ENCODE measurements at places on chromosomes 6 and 20.

GRCh38 chr6:107574856-107575255, 84.9 kb downstream of the SOBP start:
- DNase-seq, result no peak

- DNase-seq, result no peak
Measured at GRCh38 chr6:124197148-124197547, 393.5 kb downstream of the NKAIN2 start.

DNA sequence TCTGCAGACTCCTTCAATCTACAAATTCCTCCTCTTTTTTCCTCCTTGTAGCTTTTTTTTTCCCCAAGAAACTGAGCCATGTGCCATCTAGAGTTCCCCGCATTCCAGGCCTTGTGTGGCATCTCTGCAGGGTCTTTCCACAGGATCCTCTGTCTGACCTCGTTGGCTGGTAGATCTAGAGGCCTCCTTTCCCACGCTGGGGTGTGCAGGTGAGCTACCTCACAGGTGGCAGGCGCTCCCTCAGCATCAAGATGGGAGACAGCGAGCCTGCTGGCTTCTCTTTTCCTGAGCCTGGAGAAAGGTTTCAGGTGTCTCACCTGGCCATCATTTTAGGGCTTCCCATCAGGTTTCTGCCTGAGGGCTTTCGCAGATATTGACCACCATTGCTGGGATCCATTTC, 9.6 kb upstream of the NELFCD start:
- no peak for DNase-seq

DNA sequence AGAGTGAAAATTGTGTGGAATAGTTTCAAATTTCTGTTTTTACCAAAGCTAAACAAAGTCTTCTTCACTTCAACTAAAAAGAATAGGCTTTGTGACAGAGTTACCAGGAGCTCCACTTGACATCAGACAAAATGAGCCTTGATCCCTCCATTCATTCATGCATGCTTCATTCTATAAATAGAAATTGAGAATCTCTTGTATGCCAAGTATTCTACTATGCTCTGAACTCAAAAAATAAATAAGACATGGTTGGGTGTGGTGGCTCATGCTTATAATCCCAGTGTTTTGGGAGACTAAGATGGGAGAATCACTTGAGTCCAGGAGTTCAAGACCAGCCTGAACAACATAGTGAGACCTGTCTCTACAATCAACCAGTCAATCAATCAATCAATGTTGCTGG, 236.6 kb upstream of the FAM83B start:
- DNase-seq, result no peak

DNA sequence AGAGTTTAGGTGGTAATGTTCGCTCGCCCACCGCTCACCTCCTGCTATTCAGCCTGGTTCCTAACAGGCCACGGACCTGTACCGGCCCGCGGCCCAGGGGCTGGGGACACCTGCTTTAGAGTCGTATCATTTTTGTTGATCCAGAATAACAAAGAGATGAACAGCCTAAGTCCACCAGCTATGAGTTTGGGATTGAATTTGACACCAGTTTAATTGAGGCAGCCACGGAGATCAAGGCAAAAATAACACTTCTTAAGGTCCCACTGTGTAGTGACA, 108.5 kb downstream of the TSHZ2 start:
- no peak for DNase-seq

GRCh38 chr20:7693761-7694160, 246.5 kb downstream of the HAO1 start:
- DNase-seq, result no peak

GRCh38 chr6:150684161-150684560, 84.5 kb downstream of the PLEKHG1 start:
- DNase-seq, result no peak

- no peak for DNase-seq
Measured at GRCh38 chr20:1958426-1958825, 35.4 kb downstream of the PDYN start.
